ENCODE measurements at places on chromosomes 12 and 14.
A peak's percentile ranks its signal among the peaks of the same experiment; 100 is the strongest.

GRCh38 chr12:67388331-67389138 is 119.4 kb downstream of the CAND1 start:
- DNase-seq = no peak

- DNase-seq = no peak
Measured at GRCh38 chr14:59130462-59130861, 58.0 kb upstream of the DAAM1 start.

- no peak for DNase-seq
Measured at GRCh38 chr12:109567296-109567695, 6.0 kb downstream of the MMAB start.

GRCh38 chr14:28142400-28143015 is 624.1 kb upstream of the FOXG1 start:
- peak; percentile 39 for DNase-seq

- DNase-seq = no peak
Measured at GRCh38 chr14:68231898-68232297, 412.3 kb downstream of the RAD51B start.

- DNase-seq = no peak
Measured at GRCh38 chr12:46174919-46175318, 93.9 kb downstream of the SLC38A1 start.

GRCh38 chr12:115374480-115375185 is 690.7 kb upstream of the TBX3 start:
- DNase-seq = no peak

- DNase-seq = no peak
Measured at GRCh38 chr12:55874443-55874842, 31.7 kb upstream of the MMP19 start.

Measured in NCI-H1417 treated with DMSO at 0.1 percent for 48 hours (cell line).